ENCODE measurements at places on chromosomes 6 and 20. TPM values are rescaled to one million over a fixed set of nuclear protein-coding genes. Genes with fewer than 3 reads are reported as not detected.

The SOBP gene
- total RNA-seq, result 7.4 TPM

DNA sequence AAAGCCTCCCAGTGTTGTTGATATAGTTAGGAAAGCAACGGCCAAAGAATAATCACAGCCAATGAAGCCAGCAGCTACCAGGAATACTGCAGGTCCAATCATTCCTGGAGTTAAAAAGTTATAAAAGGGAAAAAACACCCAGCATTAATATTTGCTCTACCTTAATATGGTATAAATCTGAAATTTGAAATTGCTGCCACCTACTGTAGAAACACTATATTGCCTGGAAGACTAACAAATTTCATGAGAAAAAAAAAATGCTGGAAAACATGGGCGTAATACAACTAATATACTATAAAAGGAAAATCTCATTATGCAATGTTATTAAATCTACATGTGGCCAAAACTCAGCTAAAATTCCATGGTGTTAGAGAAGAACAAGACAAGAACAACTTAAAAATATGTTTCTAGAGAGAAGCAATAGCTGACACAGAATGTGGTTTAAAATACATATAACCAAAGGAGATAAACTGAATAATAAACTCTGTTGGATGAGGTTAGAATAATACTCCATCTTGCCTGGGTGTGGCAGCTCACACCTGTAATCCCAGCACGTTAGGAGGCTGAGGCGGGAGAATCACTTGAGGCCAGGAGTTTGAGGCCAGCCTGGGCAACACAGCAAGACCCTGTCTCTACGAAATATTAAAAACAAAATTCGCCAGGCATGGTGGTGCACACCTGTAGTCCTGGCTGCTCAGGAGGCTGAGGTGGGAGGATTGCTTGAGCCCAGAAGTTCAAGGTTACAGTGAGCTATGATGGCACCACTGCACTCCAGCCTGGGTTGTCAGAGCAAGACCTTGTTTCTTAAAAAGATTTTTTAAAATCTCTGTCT, 43.1 kb downstream of the SLC17A5 start:
- peak; percentile 85 for DNase-seq

DNA sequence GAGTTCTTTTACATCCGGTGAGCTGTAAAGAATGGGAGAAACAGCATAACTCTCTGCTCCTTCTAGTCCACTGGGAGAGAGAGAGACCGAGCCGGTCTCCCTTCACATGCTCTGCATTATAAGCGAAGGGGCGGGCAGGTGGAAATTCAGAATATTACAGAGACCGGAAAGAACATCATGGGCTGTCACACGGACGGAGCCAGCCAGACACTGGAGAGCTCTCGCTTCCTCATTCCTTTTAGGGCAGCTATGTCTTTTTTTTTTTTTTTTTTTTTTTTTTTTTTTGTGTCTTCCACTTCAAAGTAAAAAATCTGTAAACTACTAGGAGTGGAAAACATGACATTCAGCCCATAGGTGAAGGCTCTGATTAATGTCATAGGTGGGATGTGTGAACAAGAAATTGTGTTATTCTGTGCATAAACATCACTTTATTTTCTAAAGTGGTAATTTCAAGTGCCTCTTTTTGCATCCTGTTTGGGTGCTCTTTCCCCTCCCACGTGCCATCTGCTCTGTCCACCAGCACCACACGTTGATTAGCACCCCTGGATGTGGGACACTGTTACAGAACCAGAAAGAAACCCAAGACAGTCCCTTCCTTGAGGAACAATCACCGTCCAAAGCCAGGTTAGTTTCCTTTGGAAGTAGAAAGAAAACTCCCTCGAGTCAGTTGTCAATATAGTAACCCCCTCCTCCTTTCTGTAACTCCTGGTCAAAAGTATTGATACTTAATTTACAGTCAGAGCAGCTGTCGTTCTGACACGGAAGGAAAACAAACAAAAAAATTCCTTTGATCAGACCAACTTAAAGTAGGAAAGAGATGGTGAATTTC, at the start of gene TAGAP:
TAGAP (minus strand) TSS at position 93 of the 829 bp plus-strand sequence. CDS start 845 bp downstream, outside the sequence.
- no peak for DNase-seq

DNA sequence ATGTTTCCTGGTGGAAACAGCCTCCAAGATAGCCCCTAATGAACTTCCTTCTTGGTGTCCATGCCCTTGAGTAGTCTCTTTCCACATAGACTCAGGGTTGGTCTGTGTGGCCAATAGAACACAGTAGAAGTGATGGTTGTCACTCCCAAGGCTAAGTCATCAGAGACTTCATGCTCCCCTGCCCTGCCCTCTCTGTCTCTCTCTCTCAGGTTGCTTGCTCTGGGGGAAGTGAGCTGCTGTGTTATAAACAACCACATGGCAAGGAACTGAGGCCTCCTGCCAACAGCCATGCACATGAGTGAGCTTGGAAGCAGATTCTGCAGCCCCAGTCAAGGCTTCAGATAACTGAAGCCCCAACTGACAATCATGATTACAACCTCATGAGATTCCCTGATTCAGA, 85.3 kb upstream of the SLC22A16 start:
- no peak for DNase-seq

The HLA-DOA gene
- not detected for total RNA-seq

DNA sequence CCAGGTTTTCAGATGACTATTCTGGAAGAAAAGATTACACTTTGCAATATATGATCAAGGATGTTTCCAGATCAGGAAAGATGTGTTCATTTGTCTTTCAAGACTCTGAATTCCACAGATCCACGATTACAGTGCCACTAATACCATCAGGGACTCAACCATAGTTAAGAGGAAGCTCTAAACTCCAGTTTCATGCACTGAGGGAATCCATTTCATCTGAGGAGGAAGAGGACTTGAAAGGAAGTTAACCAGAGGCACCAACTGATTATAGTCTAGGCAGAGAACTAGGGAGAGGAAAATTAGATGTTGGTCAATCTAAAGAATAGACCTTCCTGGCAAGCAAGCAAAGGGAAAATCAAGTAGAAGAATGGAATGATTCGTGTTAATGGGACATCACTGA, 218.3 kb upstream of the PRDM1 start:
- no peak for DNase-seq

The FNDC11 gene
- 0.25 TPM for total RNA-seq

The LGSN gene
- total RNA-seq, result not detected

DNA sequence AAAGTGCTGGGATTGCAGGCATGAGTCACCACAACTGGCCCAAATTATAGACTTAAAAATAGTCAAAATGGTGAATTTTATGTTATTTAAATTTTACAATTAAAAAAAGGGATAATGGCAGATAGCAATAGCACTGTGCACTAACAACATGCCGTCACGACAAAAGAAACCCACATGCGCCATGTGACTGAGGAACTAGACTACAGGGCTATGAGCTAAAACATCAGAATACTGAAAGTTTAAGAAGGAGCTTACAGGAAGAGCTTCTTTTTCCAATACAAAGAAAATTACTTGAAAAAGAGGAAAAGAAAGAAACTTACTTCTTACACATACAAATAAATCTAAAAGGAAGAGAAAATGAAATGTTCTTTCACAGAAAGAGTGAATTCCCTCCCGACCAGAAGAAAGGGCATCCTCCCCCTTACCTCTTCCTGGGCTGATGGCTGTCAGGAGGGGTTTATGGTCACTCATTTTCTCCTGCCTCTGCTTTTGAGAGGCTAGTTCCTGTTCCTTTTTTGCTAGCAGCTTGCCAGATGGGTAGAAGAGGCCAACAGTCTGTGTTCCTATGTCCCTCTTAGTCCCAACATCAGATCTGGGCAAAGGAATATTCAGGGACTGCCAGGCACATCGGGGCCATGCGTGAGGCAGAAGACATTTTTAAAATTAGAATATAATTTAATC, 54.5 kb downstream of the DZANK1 start:
- no peak for DNase-seq

DNA sequence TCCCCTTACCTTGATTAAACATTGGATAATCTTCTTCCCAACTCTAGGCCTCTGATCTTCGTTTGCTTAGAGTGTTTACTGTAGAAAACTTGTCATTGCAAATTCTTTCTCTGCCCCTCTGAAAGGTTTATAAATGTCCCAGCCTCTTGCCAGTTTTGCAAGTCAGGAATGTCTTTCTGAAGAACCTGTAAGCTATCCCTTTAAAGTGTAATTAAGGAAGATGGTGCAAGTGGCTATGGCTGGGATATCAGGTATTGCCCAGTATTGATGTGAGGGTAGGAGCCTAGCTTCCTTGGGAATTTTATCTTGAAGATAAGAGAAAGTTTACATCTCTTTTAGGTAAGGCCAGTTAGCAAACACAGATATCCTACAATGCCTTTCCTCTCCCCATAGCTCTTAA, 211.0 kb upstream of the RIMS1 start:
- DNase-seq, result no peak

GRCh38 chr6:144315981-144316861, 31.1 kb downstream of the UTRN start:
- no peak for DNase-seq

DNA sequence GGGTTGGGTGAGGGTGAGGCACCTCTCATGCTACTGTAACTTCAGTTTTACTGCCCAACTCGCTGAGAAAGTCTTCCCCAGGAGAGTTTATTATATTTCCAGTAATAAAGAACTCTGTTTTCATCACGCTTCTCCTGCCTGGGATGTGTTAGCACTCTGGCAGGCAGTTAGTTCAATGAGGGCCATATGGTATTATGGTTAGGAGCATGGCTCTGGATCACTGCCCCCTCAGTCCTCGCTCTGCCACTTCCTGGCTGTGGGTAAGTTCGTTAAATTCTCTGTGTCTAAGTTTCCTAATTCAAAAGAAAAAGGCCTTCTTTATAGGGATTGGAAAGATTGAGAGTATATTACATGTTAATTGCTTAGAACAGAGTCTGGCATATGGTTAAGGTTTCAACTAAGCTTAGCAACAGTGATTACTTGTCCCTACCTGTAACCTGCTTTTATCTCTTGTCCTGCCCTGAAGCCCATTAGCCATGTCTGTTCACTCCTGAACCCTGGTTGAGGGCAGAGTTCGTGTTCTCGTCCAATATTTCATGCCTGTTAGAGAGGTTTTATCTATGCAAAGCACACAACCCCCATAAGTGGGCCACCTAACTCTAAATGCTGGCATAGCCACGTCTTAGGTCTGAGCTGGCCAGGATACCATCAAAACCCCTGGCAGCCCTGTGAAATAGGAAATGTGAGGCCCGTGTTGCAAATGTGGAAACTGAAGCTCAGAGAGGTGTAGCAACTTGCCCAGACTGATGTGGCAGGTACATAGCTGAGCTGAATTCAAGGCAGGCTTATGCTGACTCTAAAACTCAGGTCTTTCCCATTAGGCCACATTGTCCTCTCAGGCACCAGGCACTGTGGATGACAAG, 342.5 kb upstream of the JARID2 start:
- no peak for DNase-seq

The WFDC12 gene
- not detected for total RNA-seq

The IL17F gene
- not detected for total RNA-seq

DNA sequence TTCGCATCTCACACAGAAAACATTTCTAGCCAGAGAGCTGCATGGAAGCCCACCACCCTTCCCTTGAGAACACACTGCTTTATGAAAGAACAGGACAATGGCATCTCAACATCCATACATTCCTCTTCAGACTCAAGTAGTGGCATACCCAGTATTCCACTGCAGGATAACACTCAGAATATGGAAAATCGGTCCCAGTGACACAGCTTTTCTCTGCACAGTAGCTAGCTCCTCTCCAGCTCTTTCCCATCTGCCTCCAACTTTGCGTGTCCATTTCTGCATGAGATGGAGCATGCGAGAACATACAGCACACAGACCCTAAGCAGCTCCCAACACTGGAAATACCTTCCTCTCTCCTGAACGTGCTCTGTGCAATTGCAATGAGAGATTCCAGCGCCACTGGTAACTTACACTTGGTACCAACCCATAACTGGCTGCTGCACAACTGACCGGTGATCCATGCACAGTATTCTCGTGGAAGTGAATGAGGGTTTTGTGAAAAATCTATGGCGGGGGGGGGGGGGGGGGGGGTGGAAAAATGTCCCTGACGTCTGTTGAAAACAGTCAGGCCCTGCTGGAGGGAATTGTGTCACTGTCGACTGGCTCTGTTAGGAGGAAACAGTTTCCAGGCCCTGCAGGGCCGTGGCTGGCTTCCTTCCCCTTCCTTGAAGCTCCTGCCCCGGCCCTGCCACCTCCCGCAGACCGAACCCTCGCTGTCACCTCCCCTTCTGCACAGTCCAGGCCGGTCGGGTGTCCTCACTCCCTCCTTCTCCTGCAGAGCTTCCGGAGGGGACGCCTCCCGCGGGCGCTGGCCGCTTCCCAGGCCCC, 265.9 kb upstream of the QKI start:
- DNase-seq, result no peak

The THBS2 gene
- total RNA-seq, result 519 TPM

The NELFE gene
- total RNA-seq, result 36.6 TPM

- no peak for DNase-seq
Measured at GRCh38 chr20:6277661-6278240, 154.9 kb upstream of the FERMT1 start.

DNA sequence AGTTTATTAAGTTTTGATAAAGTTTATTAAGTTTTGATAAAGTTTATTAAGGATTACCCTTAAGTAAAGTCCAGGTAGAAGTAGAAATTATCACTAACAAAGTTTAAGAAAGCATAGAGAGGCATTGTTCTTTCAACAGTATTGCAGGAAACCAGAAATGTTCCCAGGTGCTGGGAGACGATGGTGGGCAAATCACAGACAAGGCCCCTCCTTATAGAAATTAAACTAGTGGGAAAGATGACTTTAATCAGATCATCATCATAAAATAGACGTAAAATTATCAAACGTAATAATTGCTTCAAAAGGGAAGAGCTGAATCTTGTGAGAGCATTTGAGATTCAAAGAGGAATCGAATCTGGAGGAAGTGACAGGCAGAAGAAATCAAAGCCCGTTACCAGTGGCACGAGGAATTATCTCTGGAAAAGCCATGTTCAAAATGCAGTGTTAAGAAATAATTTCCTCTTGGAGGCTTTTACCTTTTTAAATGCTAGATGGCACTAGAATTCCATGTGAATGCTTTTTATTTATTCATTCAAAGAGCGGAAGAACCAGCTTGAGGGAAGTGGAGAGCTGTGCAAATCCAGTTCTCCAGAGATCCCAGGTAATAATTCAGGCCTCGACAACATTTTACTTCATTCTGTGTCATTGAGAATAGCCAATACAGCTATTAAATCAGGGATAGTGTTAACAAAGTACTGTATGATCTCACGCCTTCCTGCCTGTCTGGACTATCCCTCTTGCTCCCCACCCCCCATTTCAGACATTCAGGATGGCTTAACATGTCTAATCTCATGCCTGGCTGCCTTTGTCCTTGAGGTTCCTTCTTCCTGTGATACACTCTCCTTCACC, 1.0 kb upstream of the APMAP start:
- peak; percentile 79 for DNase-seq

- DNase-seq, result peak; percentile 28
Measured at GRCh38 chr6:159729598-159730331, 2.5 kb downstream of the WTAP start.

- no peak for DNase-seq
Measured at GRCh38 chr6:152404086-152404857, 232.9 kb downstream of the SYNE1 start.

The BPIFB2 gene
- total RNA-seq, result not detected

DNA sequence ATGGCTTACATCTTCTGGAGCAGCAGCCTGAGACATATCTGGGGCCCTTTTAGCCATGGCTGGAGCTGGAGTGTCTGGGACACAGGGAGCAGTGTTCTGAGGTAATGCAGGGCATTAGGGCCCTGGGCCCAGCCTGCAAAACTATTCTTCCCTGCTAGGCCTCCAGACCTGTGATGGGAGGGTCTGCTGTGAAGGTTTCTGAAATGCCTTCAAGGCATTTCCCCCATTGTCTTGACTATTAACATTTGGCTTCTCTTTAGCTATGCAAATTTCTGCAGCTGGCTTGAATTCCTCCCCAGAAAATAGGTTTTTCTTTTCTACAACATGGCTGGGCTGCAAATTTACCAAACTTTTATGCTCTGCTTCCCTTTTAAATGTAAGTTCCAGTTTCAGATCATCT, 61.5 kb downstream of the EDN1 start:
- DNase-seq, result no peak

GRCh38 chr6:136463743-136464142, 86.5 kb downstream of the MAP7 start:
- DNase-seq, result no peak
